ENCODE measurements at places on chromosomes 3 and 15. TPM values are rescaled to one million over a fixed set of nuclear protein-coding genes. Genes with fewer than 3 reads are reported as not detected.

- no peaks in the 10 kb centered on the region for H3K27me3 ChIP-seq
- no peak for DNase-seq
- H3K4me1 ChIP-seq = no peaks in the 10 kb centered on the region
- no peaks in the 10 kb centered on the region for H3K36me3 ChIP-seq
Observed at GRCh38 chr3:31331278-31331677, 201.4 kb upstream of the STT3B start.

- H3K27me3 ChIP-seq = no peaks in the 10 kb centered on the region
- peak overlapping the region; percentile 58 for H3K4me3 ChIP-seq
- no peaks in the 10 kb centered on the region for H3K36me3 ChIP-seq
- H3K4me1 ChIP-seq = peaks cover 66% of the 10 kb centered on the region
Observed at GRCh38 chr15:29674661-29675533, 147.4 kb downstream of the TJP1 start.

DNA sequence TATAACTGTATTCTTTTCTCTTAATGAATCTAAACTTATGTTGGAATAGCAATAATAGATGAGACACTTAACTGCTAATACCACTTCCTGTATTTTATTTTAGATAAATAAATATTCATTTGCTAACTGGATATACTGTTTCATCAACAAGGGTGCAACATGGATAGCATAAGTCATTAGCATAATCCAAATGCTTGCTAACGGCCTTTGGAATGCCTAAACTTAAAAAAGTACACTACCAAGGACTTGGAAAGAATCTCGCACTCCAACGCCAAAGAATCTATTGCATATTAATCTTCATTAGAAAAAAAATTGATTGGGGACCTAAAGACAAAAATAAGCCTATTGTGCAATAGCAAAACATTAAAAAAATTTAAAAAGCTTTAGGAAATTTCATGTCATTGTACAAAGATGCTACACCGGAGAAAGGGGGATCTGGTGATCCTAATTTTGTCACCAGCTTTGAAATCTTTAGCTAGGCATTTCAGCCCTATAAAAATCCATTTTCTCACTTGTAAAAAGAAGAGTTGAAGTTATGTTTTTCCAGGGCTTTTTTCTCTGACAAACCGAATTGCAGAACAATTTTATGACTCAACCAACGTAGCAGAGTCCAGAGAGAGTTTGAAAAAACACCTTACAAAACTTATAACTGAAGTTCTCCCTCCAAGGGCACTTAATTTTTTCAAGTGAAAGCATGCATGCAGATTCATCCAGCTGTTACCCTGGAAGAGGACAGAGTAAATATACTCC is 4.1 kb downstream of the VGLL3 start:
- H3K27me3 ChIP-seq = no peaks in the 10 kb centered on the region
- no peak for DNase-seq
- H3K36me3 ChIP-seq = 0 out of 2 replicates have a peak, but pooled peaks cover 4% of the 10 kb centered on the region
- peaks cover 11% of the 10 kb centered on the region for H3K4me1 ChIP-seq

Gene ALG1L2
- not detected for total RNA-seq

Gene MNS1
- total RNA-seq = 4.3 TPM

Gene HTR3E
- not detected for total RNA-seq

- no peaks in the 10 kb centered on the region for H3K36me3 ChIP-seq
- H3K27ac ChIP-seq = no peak overlapping the region
- DNase-seq = no peak
- peaks cover 14% of the 10 kb centered on the region for H3K4me1 ChIP-seq
- peak overlapping the region; percentile 92 for H3K4me3 ChIP-seq
- no peaks in the 10 kb centered on the region for H3K27me3 ChIP-seq
Observed at GRCh38 chr3:148992635-148993255, 1.4 kb downstream of the GYG1 start.

DNA sequence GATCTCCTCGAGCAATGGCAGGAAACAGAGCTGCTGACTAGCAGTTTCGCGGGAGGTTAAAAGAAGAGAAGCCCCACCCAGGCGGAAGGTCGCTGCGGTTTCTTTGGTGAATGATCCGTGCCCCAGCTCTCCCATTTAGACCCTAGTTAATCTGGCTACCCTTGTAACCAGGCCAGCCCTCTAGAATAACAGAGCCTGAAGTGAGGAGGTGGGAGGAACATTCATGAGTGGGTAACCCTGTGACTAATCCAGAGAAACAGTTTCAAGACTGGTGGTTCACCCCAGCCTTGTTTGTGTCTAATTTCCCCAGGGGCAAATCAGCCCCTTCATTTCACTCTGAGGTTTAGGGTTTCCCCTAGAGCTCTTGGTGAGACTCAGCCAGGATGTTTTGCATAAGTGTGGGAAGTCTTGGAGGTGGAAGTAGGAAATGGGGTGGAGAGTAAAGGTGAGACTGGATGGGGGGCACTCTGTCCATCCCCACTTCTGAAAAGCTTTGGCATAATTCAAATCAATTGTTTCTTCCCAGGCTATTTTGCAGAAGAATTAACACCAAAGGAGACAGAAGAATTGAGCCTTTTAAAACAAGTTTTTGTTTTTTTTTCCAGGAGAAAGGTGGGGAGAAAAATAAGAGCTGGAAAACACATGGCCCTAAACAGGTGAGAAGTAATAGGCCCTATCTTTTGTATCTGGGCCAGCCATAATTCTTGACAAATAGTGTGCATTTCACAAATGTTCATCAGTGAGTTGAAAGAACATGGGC is 303.1 kb downstream of the RPLP1 start:
- H3K4me1 ChIP-seq = peaks cover 14% of the 10 kb centered on the region
- no peak for DNase-seq
- H3K27ac ChIP-seq = no peak overlapping the region
- H3K4me3 ChIP-seq = no peak overlapping the region

GRCh38 chr3:65889707-65890099 is 149.0 kb downstream of the MAGI1 start:
- H3K27me3 ChIP-seq = no peaks in the 10 kb centered on the region
- H3K36me3 ChIP-seq = no peaks in the 10 kb centered on the region
- H3K27ac ChIP-seq = 0 out of 2 replicates have a peak overlapping the region, but pooled peaks have one; percentile 26
- peaks cover 8% of the 10 kb centered on the region for H3K4me1 ChIP-seq
- no peak overlapping the region for H3K4me3 ChIP-seq

GRCh38 chr3:102511639-102512038 is 76.8 kb downstream of the ZPLD1 start:
- no peaks in the 10 kb centered on the region for H3K36me3 ChIP-seq
- no peaks in the 10 kb centered on the region for H3K27me3 ChIP-seq
- no peak overlapping the region for H3K27ac ChIP-seq
- no peak overlapping the region for H3K4me3 ChIP-seq
- no peak for DNase-seq

DNA sequence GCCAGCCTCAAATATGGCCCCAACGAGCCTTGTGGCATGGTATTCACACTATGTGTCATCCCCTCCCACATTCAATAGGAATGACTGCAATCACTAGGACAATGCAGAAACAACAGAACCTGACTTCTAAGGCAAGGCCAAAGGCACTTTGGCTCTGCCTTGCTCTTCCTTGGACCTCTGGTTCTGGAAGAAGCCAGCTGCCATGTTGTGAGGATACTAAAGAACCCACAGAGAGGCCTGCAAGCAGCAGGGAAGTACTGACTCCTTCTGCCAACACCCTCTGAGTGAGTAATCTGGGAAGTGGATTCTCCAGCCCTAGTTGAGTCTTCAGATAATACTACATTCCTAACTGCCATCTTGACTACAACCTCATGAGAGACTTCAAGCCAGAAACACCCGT is 64.7 kb downstream of the ADAMTS9 start:
- no peaks in the 10 kb centered on the region for H3K36me3 ChIP-seq
- no peak for DNase-seq
- H3K4me1 ChIP-seq = no peaks in the 10 kb centered on the region
- no peak overlapping the region for H3K4me3 ChIP-seq
- no peaks in the 10 kb centered on the region for H3K27me3 ChIP-seq

DNA sequence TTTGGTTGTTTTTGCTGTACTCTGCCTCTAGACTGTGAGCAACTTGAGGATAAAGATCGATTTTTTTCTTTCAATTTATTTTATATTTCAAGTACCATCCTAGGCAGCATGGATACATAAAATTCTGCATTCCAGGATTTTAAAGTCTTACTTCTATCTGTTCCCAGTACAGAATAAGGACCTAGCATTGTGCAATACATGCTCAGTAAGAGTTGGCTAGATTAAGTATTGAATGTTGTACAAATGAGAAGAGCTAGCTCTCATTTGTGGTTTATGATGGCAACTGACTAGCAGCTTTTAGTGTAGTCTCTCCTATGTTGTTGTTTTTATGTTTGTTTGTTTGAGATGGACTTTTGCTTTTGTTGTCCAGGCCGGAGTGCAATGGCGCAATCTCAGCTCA is 222.7 kb downstream of the TP63 start:
- H3K27me3 ChIP-seq = no peaks in the 10 kb centered on the region
- no peak overlapping the region for H3K27ac ChIP-seq
- DNase-seq = no peak
- H3K36me3 ChIP-seq = no peaks in the 10 kb centered on the region

- H3K36me3 ChIP-seq = no peaks in the 10 kb centered on the region
- no peak for DNase-seq
- no peak overlapping the region for H3K27ac ChIP-seq
- peaks cover 4% of the 10 kb centered on the region for H3K4me1 ChIP-seq
- H3K4me3 ChIP-seq = no peak overlapping the region
Observed at GRCh38 chr3:63959146-63959545, 47.0 kb upstream of the SCAANT1 start.

DNA sequence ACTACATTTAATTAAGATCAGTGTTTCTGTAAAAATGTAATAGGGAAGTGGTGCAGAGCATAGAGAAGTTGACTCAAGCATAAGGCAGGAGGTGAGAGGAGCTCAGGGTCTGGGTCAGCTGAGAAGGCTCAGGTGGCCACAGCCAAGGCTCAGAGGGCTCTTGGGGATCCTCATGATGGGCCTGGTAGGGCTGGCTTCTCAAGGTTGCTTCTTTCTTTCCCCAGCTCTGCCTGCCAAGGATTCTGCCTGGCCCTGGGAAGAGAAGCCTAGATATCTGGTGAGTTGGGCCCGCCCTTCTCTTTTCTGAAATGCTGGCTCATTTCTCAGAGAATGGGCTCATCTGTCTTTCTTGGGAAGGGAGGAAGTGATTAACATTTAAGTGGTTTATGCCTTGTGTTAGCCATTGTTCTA is 6.5 kb downstream of the ZNF589 start:
- H3K27me3 ChIP-seq = no peaks in the 10 kb centered on the region
- H3K4me3 ChIP-seq = no peak overlapping the region
- H3K27ac ChIP-seq = peak overlapping the region; percentile 13
- peaks cover 5% of the 10 kb centered on the region for H3K4me1 ChIP-seq
- no peak for DNase-seq
- H3K36me3 ChIP-seq = peaks cover 11% of the 10 kb centered on the region

Gene SEMA3F
- 47.3 TPM for total RNA-seq
